ENCODE measurements at places on chromosomes 3 and 15.

DNA sequence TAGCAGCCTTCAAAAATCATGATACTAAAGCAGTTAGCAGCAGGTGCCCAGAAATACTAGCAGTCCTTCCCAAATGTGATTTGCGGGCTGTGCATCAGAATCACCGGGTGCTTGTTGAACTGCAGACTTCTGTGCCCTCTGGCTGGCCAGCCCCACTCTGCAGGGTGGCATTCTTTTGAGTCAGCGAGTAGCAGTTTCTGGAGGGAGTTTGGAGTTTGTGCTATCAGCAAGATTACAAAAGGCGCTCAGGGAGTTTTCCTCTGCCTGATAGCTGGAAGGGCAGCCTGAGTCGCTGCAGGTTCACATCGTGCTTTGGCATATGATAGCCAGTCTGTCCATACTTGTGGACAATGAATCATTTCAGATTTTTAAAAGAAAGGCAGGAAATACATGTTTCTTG lies 57.6 kb downstream of the CLDN11 start:
- no peak for DNase-seq

- no peak for DNase-seq
Measured at GRCh38 chr15:95957861-95958260, 372.6 kb upstream of the NR2F2 start.

GRCh38 chr3:107370907-107371306 lies 6.3 kb upstream of the CCDC54 start:
- DNase-seq, result no peak

GRCh38 chr3:73148682-73149081 lies 87.2 kb downstream of the EBLN2 start:
- DNase-seq, result no peak

- DNase-seq, result no peak
Measured at GRCh38 chr15:99473981-99474906, 91.5 kb upstream of the MEF2A start.

DNA sequence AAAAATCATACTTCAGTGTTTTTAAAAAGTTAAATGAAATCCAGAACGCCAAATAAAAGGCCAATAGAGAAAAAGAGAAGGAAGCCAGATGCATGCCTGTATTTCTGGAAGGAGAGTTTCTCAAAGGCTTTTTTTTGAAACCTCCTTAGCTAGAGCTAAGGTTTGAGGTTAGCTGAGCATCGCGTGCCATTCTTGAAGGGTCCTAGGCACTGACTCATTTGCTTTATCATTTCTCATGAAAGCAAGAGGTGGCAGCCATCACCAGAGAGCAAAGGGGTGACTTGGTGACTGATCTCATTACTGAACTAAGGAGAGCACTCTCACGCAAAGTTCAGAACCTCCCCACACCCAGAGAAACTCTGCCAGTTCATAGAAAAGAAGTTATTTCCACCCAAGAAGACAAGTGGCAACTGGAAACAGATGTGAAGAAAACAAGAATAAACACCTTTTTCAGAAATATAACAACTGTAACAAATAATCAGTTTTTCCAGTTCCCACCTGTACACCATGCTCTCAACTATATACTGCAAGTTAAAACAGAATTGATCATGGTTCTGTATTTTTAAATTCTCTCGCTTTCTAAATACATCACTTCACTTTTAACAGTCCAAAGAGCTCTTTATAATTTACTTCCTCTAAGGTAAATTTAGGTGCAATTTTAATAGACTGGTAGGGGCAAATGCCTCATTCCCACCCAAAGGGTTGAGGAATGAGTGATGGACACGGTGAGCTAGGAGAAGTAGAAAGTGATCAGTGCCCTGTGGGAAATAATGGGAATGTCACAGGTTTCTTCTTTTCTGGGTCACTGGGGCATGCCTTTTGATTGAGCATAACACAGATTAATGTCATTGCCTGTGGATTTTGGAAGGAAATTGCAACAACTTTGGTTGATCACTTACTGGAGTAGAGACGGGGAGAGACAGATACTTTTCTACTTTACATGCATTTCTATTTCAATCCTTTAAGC lies 24.7 kb downstream of the GPR15 start:
- no peak for DNase-seq

DNA sequence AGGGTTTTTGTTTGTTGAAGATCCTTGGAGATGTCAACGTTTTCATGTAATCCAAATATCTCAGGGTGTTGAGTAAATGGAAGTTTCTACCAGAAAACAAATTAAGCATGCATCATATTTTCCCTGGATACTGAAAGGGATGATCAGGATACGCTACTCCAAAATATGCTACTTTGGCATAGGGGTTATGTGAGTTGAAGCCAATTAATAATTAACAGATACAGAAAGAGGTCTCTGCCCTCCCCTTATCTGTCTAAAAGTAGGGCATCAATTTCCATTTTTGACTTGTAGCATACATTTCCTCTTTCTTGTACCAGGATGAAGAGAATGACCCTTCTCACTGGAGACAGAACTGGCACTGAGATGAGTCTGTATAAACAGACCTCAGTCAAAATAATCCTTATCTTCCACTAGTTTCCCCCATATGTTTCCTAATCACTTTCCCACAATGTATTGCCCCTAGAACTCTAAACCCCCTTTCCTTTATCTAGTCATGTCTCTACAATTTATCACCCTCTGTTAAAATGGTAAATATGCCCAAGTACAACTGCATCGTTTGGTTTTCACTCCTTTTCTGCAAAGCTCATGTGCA lies 17.4 kb upstream of the ASB14 start:
- DNase-seq, result no peak

DNA sequence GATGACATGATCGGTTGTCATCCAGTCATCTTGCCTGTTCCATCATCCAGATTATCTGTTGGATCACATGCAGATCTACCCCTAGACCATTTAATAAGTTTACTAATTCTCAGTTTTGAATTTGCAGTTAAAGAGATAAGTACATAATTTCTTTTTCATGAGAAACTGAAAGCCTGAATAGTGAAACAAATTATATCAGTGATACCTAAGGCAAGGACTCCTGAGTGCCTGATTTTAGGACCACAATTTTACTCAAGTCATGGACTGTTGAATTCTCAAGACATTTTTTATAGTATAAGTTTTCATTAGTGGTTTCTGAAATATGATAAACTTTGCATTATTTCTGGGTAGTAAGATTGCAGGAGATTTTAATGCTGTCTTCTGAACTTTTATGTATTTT lies 13.2 kb downstream of the SIDT1 start:
- no peak for DNase-seq

DNA sequence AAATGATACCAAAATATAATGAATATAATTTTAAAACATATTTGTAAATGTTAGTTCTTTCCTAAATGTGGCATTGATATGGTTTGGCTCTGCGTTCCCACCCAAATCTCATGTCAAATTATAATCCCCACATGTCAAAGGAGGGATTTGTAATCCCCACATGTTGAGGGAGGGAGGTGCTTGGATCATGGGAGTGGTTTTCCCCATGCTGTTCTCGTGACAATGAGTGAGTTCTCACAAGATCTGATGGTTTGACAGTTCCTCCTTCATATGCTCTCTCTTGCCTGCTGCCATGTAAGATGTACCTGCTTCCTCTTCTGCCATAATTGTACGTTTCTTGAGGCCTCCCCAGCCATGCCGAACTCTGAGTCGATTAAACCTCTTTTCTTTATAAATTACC lies 12.0 kb downstream of the CGGBP1 start:
- no peak for DNase-seq

- DNase-seq, result peak; percentile 89
Measured at GRCh38 chr3:126081618-126082361, 2.1 kb downstream of the SLC41A3 start.

- DNase-seq, result no peak
Measured at GRCh38 chr3:30112902-30113484, 493.4 kb upstream of the TGFBR2 start.

DNA sequence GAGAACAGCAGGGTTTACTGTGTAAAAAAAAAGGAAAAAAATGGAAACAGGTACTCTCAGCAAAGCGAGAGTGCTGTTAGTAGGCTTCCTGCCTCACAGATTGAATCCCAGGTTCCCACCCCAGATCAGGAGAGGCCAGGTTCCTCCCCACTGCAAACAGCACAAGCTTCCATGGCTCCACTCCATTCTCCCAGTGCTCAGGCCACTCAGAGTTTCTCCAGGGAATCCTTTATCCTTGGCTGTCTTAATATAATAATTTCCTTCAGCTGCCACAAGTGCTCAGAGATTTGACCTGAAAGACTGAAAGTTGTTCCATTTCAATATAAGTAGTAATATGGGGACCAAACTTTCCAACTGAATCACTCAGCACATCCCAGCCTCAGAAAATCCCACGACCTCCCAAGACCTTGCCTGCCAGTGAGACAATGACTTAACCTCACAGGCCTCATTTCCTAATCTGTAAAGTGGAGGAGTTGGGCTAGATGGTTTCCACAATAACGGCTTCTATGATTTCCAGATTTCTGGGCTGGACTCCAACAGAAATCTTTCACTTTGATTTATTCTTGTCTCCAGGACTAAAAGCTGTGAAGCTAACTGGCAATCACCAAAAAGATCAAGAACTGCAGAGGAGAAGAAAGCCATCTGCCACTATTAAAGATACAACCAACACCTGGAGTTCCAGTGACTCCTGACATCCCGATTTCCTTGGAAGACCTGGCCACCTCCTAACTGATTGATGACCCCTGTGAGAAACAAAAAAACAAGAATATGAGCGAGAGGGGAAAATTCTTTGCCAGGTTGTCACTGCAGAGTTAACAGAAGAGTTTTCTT lies 289.5 kb downstream of the NEK10 start:
- DNase-seq, result no peak
